ENCODE measurements at places on chromosomes 12 and 14.

- no peak for DNase-seq
These were observed 30.6 kb downstream of the RIN3 start for GRCh38 chr14:92544051-92544720.

DNA sequence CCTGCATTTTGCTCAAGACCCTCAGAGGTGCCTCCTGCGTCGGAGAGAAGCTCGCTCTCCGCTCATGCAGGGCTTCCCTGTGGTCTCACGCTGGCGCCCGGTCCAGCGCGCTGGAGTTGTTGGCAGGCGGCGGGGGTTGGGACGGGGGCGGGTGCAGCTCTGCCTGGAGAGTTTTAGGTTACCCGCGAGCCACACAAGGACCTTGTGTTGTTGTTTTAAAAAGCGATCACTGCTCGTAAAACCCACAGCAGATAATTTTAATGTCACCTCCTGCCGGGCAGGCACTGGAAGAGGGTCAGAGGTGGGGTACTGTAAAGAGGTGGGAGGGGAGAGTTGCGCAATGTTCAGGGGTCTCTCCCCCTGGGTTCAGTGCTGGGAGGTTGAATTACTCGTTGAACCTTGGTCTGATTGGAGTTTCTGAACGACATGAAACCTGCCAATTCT lies 850 bp downstream of the SMOC1 start:
- no peak for DNase-seq

DNA sequence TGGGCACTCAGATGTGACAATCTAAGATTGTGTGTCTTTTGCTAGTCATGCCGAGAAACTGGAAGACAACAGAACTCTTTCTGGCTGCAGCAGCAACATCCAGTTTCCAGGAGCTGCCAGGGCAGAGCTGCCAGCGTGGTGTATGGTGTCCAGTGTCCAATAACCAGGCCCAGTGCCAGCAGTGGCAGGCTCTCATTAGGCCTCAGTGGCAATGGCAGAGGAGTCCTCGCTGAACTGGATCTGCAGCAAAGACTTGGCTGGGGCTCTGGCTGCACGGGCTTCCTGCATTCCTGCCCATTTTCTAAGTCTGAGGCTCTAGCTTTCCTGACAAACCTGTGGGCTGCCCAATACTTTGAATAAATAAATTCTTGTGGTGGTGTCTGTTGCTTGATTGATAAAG lies 26.2 kb upstream of the PPM1A start:
- DNase-seq, result no peak

GRCh38 chr12:107645630-107646333 lies 39.8 kb upstream of the PWP1 start:
- no peak for DNase-seq

DNA sequence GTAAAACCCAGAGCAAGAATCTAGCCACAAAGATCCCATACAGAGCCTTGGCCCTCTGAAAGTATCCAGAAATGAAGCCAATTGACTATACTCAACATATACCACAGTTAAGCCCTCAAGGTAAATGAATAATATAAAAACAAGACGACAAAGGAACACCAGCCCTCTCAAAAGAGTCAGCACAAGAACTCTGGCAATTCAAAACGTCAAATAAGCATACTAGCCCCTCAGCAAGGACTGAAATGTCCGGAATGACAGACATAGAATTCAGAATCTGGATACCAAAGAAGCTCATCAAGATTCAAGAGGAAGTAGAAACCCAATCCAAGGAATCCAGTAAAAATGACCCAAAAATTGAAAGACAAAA lies 49.9 kb downstream of the GTF2A1 start:
- no peak for DNase-seq

DNA sequence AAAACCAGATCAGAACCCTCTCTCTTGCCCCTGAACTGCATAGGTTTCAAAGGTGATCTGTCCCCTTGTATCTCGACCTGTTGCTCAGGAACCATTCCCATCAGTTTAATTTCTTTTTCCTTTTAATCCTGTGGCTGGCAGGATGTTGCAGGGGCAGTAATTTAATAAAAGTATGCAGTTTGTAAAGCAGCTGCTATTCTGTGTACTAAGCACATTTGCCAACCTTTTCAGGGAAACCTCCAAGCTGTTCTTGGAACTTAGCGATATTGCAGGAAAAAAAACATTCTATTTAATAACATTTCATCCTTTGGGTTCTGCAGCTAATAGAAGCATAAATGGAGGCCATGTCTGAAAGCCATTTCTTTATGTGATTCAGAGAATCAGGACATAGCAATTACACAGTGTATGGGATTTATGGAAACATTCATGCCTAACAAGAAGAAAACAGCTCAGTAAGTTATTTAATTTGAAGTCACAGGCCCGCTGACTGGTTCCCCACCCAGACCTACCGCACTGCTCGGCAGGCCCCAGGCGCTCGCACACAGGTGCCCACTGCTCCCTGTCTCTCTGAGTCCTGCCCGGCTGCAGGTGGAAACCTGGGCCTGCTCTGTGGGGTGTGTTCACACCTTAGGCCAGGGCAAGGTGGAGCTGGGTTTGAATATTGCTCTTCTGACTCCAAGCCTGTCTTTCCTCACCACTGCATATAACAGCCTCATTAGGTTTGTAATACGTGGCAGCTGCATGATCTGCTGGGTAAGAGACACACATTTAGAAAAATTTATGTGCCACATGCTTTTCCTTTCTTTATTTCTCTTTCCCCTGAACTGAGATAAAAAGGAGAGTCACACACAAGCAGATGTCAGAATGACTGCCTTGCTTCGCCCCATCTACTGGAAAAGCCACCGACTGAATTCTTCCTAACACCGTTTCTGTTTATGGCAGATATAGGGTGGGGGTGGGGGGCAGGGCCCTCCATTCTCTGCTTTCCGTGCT lies 119.7 kb downstream of the SLC25A47 start:
- no peak for DNase-seq

GRCh38 chr12:50211392-50212070 lies 44.4 kb upstream of the CERS5 start:
- DNase-seq, result peak; percentile 70

- no peak for DNase-seq
These were observed 103.8 kb downstream of the ARMH4 start for GRCh38 chr14:58048219-58048618.

DNA sequence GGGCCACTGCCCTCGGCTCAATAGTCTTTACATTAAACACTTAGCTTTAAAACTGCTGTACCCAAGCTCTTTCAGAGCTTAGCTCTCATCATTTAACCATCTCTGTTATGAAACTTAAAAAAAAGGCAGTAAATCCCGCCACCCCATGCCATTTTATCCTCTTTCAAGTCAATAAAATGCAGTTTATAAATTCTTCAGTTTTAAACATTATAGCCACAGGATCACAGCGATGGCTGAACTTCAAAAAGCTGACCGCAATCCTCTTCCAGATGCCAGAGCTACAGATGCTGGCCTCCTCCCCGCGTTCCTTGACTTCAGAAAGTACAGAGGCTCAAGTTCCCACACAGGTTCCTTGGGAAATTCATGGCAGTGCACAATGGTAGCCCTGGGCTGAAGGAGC lies 4.2 kb downstream of the OR10G3 start:
- DNase-seq, result no peak

- DNase-seq, result no peak
These were observed 6.5 kb upstream of the GLT8D2 start for GRCh38 chr12:104056419-104056972.

- no peak for DNase-seq
These were observed 87.1 kb downstream of the FBXL14 start for GRCh38 chr12:1507308-1507707.

DNA sequence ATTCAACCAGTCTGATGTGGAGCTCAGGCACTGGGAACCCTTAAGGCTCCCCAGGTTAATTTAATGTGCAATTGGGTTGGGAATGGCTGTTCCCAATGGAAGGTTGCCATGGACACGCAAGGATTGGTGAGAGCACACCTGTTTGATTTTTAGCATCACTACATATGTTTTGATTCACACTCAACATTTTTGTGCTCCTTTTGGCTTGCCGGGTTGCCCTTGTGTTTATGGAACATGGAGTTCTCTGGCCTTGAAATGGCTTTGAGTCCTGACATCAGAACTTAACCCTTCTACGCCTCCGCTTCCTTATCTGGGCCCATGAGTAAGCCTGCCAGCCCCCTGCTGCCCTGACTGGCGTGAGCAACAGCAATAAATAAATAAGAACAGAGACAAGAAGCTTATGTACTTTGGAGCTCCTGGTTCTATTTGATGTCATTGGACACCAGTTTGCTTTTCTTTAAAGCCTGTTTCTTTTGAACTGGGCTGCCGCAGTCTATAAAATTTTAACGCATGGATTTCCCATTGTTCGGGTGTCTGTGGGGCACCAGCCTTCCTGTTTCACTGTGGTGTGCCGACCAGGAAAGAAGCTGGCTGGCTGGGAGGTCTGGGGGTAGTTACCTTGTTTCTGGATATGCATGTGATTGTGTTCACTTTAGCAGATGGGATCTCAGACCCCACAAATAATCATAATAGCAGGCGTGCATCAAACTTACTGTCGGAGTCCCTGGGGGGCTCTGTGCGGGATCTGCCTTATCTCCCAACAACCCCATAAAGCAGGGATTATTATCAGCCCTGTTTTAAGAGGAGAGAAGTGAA lies 27.8 kb downstream of the TBX3 start:
- DNase-seq, result no peak

DNA sequence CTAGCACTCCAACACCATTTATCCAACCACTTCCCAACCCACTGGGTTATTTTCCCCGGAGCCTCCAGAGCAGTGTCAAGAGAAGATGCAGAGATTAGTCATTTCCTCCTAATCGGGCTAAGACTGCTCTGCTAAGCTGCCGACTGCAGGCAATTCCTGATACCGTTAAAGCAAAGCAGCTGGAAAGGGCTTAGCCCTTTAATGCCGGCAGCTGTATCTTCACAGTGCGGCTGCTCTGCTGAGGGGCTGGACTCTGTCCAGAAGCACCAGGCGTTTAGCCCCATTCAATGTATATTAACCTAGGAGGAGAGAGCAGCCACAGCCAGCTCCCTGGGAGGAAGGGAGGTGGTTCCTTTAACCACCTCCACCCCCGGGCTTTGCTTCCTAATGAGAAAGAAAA lies 11.1 kb downstream of the AQP6 start:
- DNase-seq, result peak; percentile 22

DNA sequence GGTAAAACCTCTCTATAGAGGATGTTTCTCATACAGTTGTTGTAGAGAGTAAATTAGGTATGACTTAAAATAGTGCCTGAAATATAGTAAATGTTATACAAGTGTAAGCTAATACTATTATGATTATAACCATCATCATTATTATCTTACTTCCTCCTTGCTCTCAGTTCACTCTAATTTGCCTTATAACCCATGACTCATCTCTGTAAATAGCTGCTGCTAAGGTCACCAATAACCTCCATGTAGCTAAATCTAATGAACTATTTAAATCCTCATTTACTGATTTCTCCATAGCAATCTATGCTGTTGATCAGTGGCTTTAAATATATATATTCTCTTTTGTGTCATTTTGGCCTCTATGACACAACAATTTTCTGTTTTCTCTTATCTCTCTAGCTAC lies 109.6 kb downstream of the RMST start:
- DNase-seq, result no peak

DNA sequence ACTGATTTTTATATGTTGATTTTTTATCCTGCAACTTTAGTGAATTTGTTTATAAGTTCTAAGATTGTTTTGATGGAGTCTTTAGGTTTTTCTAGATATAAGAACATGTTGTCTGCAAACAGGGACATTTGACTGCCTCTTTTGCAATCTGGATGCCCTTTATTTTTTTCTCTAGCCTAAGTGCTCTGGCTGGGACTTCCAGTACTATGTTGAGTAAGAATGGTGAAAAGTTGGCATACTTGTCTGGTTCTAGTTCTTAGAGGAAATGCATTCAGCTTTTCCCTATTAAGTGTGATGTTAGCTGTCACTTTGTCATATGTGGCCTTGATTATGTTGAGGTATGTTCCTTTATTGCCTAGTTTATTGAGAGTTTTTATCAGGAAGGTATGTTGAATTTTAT lies 68.1 kb downstream of the ERC1 start:
- DNase-seq, result no peak

- no peak for DNase-seq
These were observed 11.9 kb downstream of the MED13L start for GRCh38 chr12:116265351-116266147.

- DNase-seq, result no peak
These were observed 1.8 kb upstream of the DYRK2 start for GRCh38 chr12:67646775-67647174.

DNA sequence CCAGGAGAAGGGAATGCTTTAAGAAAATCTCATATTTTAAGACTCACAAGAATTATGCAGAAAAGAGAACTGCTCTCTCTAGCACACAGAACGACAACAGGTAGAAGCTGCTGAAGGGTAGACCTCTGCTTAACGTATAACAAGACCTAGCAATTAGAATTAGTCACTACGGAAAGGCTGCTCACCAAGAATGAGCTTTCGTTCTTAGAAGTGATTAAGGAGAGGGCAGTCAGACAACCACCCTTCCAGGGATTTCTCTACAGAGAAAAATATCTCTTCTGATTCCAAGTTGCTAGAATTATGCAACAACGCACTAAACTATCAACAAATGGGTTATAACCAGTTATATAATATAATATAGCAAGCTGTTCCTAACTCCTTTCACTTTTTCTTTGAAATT lies 18.6 kb downstream of the LRIG3 start:
- no peak for DNase-seq

DNA sequence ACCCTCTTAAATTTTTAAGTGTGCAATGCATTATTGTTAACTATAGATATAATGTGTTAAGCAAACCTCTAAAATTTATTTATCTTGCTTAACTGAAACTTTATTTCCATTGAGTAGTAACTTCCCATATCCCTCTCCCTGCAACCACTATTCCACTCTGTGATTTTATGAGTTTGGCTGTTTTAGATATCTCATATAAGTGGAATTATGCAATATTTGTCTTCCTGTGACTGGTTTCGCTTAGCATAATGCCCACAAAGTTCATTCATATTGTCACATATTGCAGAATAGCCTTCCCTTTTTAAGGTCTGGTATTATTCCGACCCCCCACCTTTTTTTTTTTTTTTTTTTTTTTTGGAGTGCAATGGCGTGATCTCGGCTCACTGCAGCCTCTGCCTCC lies 247.6 kb downstream of the EMP1 start:
- DNase-seq, result no peak

DNA sequence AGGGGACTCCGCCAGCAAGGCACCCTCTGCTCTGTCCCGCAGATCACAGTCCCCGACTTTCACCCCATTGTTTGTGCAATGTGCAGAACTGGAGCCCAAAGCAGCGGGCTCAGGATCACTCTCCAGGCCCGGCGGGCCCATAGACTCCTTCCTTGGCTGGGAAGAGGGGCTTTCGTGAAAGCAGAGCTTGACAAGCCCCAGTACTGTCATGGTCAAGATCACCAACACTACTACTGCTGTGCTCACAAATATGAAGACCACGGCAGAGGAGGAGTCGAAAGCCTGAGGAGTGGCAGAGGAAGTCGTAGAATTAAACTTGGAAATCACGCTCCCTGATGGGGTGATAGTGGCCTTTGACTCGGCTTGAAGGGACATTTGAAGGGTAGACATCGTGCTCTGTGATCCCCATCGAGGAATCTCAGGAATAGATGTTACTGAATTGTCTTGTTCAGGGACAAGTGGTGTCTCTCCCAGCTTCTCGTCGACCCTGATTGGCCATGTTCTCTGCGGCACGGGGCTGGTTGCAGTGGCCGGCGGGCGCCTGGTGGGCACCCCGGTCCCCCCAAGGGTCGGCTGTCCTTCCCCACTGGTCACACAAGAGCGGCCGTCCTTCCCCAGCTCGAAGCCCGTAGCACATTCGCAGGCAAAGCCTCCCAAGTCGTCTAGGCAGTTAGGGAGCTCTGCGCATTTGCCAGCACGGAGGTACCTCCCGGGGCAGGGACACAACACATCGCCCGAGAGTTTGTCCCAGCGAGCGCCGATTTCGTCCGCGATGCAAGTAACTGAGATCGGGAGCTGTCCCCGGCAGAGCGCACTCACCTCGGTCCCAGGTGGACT lies 1.1 kb downstream of the CLEC14A start:
- no peak for DNase-seq
